Inflammatory macrophage treated with lipopolysaccharide for 4 hours (primary cell): ENCODE measurements at places on chromosomes 2 and 18.

GRCh38 chr2:198307093-198307492, 502.7 kb downstream of the PLCL1 start:
- no peak for DNase-seq

- no peak for DNase-seq
Measured at GRCh38 chr2:148617219-148617618, 27.3 kb upstream of the EPC2 start.

- DNase-seq: no peak
Measured at GRCh38 chr2:75710220-75710576, 517 bp downstream of the GCFC2 start.

DNA sequence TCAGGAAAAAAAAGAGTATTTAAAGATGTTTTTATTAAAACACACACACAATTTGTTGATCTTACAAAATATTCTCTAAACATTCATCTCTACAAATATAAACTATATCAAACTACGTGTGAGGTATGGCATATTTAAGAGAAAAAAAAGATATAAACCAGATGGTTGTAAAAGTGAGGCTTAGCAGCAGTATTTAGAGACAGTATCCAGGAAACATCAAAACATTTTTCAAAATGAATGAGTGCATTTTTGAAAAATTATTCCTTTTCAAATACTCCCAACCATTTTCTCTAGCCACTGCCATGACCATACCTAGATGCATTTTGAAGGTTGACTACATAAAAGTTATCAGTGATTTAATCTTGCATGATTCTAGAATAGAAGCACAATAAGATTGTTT, 38.2 kb upstream of the RAB27B start:
- DNase-seq: no peak

GRCh38 chr2:158719403-158719802, 75.7 kb upstream of the DAPL1 start:
- no peak for DNase-seq

- DNase-seq: no peak
Measured at GRCh38 chr18:7158216-7158615, 40.6 kb upstream of the LAMA1 start.

GRCh38 chr2:237319086-237319820, 94.7 kb downstream of the COL6A3 start:
- no peak for DNase-seq

DNA sequence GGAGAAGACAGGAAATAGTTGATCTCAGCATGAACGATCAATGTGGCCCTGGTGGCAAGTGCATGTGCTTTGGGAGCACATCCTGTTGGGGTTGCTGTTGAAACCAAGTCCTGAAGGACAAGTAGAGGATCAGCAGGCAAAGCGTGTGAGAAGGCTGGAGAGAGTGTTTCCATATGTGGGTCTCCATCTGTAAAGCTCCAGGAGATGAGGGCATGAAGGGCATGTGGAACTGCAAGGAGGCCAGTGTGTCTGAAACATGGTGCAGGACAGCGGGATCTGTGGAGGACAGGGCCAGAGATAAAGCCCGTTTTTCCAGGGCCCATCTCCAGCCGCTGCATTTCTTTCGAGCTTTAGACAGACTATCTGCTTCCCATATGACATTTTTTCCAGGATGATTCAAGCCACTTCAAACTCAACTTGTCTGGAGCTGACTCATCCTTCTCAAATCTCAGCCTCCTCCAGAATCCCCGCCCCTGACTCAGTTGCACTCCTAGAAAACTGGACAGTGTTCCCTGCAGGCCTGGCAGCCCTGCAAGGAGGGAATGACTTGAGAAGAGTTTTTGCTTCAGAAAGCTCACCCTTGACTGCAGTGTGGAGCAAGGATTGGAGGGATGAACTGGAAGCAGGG, 226.1 kb downstream of the VAPA start:
- no peak for DNase-seq

- peak; percentile 82 for DNase-seq
Measured at GRCh38 chr2:43239981-43240765, 13.8 kb upstream of the ZFP36L2 start.

DNA sequence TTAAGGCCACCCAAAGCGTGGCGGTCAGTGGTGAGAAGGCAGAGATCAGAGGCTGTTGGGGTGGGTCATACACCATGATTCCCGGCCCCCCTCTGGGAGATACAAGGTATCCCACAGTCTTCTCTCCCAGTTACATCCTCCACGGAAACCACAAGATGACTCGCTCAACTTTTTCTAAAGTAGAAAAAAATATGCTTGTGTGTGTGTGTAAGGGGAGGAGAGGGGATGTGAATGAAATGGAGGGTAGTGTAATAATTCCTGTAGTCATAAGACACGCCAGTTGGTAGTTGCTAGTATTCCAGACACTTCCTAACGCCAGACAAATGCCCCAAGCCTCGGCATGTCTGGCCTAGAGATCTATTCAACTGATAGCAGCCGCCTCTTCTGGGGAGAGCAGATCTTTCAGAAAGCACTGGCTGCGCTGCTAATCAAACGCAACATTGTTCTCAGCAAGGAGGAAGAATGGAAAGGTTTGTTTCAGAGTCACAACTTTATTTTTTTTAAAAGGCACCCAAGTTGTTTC, 143.5 kb downstream of the TGIF1 start:
- peak; percentile 34 for DNase-seq

GRCh38 chr2:13818002-13818401, 814.5 kb upstream of the LRATD1 start:
- DNase-seq: no peak

DNA sequence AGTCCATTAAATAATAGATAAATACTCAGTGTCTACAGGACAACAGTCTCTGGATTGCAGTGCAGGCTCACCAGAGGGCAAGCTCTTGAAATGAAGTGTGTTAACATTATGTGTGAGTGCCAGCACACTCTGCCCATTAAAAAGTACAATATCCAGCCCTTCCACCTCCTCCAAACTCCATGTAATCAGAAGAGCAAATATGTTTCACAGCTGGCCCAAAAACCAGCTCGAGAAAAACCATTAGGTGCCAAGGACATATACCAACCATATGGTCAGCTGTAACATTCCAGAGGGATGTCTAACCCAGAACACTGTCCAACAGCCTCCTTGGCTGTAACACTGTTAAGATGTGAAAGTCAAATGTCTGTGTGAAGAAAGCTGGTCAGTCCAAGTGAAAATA, 112.2 kb downstream of the ZNF385B start:
- no peak for DNase-seq

- no peak for DNase-seq
Measured at GRCh38 chr2:199590321-199591203, 132.8 kb upstream of the SATB2 start.

- DNase-seq: no peak
Measured at GRCh38 chr18:46562674-46563192, 94.3 kb downstream of the LOXHD1 start.

DNA sequence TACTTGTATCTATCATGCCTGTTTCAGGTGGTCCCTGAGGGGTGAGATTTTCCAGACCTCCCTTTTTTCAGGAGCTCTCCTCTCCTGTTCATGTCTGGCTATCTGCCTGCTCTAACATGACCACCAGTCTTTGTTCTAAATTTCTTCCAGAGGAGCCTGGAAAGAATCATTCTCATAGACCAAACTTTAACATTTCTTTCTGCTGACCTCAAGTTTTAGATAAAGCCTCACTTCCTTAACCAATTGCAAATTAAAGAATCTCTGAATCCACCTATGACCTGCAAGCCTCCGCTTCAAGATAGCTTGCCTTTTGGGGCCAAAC, 97.6 kb downstream of the TEX51 start:
- no peak for DNase-seq

GRCh38 chr2:16090650-16091575, 150.6 kb downstream of the MYCN start:
- no peak for DNase-seq

DNA sequence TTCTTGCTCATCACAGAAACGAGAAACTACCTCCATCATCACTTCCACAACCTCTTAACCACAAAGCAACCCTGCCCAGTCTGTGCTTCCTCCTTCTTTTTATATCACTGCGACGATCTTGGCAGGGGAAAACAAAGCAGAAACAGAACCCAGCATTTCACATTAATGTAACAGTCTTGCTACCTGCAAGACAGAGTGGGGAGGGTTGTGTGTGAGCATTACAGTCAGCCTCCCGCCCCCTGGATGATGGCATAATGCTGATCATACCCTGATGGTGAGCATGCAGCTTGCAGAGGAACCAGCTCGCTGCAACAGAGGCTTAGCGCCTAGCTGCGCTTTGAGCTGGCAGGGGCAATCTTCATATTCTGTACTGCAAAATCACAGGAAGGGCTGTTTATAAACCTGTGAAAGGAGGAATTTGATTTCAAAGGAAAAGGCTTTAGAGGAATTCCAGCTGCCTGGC, 376.1 kb downstream of the IRS1 start:
- peak; percentile 88 for DNase-seq

GRCh38 chr2:19753818-19754217, 148.0 kb downstream of the TTC32 start:
- DNase-seq: no peak

DNA sequence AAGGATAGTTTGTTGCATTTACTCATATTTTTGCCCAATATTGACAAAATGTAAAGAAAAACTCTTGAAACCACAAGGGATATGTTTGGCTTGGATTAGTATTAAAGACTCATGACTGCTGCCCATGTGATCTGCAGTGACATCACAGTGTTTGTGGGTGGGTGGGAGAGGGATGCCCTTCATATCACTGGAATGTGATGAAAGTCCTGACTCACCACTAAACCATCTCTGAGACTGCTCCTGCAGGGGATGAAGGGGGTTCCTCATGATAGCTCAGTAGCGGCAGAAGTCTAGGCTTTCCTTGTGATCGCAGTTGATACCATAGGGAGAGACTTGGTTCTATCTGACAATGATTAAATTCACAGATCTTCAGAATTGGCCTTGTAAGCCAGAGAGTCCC, 451.2 kb downstream of the CNTNAP5 start:
- DNase-seq: no peak

GRCh38 chr18:24659827-24660720, 199.6 kb downstream of the HRH4 start:
- peak; percentile 8 for DNase-seq

DNA sequence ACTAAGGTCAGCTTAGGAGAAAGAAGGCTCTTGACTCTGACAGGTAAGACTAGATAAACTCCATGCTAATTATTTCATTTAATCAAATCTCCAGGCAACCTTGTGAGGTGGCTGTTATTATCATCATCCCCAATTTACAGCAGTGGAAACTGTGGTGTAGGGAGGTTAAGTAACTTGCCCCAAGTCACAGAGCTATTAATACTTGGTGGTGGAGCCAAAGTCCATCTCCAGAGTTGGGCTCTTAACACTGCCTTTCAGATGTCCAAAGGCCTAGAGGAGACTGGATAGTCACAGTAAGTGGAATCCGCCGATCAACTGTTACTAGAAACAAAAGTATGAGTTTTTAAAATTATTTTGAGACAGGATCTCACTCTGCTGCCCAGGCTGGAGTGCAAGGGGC, 46.6 kb upstream of the SP3 start:
- DNase-seq: no peak

DNA sequence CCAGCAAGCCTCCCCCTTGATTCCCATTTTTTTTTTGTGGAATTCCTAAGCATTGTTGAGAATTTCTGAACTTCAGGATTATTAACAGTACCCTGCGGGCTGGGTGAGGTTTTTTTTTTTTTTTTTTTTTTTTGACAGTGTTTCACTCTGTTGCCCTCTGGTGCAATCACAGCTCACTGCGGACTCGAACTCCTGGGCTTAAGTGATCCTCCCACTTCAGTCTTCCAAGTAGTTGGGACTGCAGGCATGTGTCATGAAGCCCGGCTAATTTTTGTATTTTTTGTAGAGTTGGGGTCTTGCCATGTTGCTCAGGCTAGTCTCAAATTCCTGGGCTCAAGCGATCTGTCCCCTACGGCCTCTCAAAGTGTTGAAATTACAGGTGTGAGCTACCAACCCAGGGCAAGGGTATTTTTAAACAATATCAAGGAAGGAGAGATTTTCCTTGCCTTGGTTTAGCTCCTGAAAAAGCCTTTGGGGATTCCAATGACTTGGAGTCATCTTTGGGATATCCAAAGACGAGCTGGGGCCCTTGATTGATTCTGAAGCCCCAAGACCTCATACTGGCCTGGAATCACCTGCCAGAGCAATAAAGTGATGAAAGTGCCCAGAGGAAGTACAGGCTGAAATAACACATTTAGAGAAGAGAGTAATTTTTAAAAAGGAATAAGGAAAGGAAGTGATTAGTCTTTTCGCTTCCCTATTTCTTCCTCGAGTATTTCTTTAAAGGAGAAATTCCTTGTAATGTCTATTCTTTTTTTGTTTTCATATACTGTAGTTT, 240.2 kb downstream of the TGIF1 start:
- peak; percentile 45 for DNase-seq

GRCh38 chr2:134250840-134251461, 2.9 kb upstream of the MGAT5 start:
- DNase-seq: peak; percentile 9

GRCh38 chr2:59398081-59398480, 1155.4 kb downstream of the BCL11A start:
- no peak for DNase-seq

GRCh38 chr2:55888936-55889335, 34.6 kb downstream of the EFEMP1 start:
- no peak for DNase-seq

- no peak for DNase-seq
Measured at GRCh38 chr2:56053679-56054078, 130.1 kb upstream of the EFEMP1 start.

- DNase-seq: no peak
Measured at GRCh38 chr2:7722212-7722910, 805.1 kb downstream of the RNF144A start.

GRCh38 chr2:2707206-2707991, 376.3 kb upstream of the MYT1L start:
- no peak for DNase-seq

GRCh38 chr18:59802031-59802430, 97.8 kb upstream of the PMAIP1 start:
- no peak for DNase-seq

GRCh38 chr2:30664761-30665358, 142.4 kb downstream of the CAPN13 start:
- no peak for DNase-seq

GRCh38 chr18:49164738-49165137, 214.0 kb upstream of the SMAD7 start:
- DNase-seq: no peak

DNA sequence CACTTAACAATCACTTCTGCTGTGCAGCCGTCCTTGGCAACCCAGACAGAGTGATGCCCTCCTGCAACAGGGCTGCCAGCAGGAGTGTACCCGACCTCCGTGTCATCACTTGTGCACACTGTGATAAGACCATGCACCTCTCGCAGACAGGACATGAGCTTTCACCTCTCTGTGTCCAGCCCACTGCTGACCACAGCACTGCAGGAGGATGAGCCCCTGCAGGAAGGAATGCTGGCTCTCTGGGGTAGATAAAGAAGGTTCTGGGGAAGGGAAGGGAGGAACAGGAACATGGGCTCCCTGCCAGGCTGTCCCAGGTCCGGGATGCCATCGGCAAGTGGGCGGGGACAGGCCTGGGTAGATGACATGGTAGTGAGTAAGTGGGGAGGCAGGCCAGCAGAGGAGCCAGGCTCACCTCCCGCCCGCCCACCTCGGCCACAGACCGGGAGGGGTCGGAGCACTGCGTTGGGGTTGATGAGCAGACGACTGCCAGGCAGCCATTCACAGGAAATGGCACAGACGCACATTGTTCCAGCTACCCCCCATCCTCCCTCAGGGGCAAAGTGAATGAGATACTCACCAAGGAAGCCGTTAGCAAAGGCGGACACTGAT, 18.6 kb upstream of the COL6A3 start:
- peak; percentile 64 for DNase-seq
